Activated T-helper 2 cell treated with anti-CD3 and anti-CD28 coated beads, Interferon-gamma antibody, Interleukin-2, Interleukin-4, amounts not matched to agents 10 μg/mL and 5 μg/mL and 100 μg/mL, durations not matched to agents 14 hours and 24 hours and 36 hours (primary cell): ENCODE measurements at places on chromosomes 12 and 14.
A peak's percentile ranks its signal among the peaks of the same experiment; 100 is the strongest.

DNA sequence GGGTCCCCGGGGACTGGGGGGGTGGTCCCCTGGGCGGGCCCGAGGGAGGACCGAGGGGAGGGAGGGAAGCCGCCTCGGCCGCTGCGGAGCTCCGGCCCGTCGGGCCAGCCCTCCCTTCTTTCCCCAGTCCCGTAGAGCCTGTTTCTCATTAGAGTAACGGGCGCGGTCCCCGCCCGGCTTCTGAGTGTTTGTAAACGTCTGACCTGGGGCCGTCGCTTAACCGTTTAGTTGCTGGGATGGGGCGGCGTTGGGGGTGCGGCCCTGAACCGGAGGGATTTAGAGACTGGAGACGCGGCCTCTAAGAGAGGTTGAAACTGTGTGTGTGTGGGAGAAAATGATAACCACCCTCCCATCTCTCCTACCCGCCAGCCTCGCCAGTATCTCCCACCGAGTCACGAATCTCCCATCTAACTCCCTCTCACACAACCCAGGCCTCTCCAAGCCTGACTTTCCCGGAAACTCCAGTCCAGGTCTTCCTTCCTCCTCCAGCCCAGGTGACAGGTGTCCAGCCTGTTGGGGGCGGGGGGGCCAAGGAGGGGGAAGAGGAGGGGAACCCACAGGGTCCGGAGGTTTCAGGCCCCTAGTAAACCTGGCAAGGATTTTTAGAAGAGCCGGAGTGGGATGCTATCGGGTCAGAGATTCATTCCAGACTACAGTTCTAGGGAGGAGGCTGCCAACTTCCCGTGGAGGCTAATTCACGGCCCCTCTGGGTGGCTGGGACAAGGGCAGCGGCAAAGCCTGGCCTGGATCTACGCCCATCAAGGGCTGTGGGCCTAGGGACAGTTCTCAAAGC lies 1.1 kb upstream of the NFATC4 start:
- no peak overlapping the region for H3K4me3 ChIP-seq
- DNase-seq, result no peak
- H3K4me1 ChIP-seq, result peaks cover 11% of the 10 kb centered on the region
- no peak overlapping the region for H3K27ac ChIP-seq

DNA sequence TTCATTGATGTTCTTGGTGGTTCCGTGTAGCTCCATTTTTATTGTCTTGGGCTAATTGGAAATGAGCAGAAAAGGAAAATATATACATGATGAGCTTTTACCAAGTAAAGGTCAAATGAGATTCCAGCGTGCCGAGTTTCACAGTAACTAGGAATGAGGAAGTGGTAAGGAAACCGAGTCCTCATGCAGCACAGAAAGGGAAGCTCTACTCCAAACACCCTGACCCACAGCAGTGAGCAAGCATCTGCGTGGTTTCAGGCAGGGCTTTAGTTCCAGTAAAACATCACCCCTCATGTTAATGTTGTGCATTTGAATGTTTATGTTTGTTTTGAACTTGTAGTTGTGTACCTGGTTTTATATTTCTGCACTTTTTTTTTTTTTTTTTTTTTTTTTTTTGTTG lies 208.0 kb downstream of the SLC41A2 start:
- H3K27ac ChIP-seq, result no peak overlapping the region
- H3K27me3 ChIP-seq, result no peaks in the 10 kb centered on the region
- H3K36me3 ChIP-seq, result peaks cover 19% of the 10 kb centered on the region
- no peak for DNase-seq

DNA sequence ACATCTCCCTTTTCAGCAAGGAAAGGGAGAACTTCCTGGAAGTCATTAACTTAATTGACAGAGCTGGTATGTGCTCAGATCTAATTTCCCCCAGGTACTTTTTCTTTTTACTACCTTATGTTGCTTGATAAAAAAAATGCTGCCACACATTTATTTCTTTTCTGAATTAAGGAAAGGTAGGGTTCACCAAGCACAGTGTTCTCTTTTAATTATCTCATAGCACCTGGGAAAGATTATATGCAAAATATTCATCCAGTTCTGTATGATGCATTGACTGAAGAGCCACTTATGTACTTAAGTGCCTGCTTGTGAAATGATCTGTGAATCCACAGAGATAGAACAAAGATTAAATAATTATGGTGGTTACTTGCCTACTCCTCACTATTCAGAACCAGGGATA lies 25.1 kb downstream of the KCNC2 start:
- H3K4me3 ChIP-seq, result no peak overlapping the region
- H3K4me1 ChIP-seq, result no peaks in the 10 kb centered on the region

DNA sequence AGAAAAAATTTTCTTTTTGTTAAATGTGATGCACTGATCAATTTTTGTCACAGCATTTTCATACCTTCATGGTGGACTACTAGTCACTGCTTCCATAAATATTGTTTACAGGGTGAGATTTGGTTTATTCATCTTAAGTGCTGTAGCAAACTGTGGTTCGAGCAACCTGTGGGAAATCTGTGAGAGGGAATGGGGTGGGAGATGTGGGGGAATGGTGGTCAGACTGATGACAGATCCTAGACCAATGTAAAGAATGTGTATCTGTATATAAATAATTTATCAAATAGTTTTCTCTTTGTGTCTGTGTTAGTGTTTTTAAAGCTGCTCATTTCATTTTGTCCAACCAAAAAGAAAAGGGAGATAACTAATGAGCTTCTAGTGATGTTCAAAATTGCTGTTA lies 26.7 kb downstream of the CSRP2 start:
- H3K27ac ChIP-seq, result no peak overlapping the region
- H3K4me1 ChIP-seq, result no peaks in the 10 kb centered on the region
- H3K4me3 ChIP-seq, result no peak overlapping the region

- DNase-seq, result no peak
- peaks cover 34% of the 10 kb centered on the region for H3K27me3 ChIP-seq
- no peak overlapping the region for H3K4me3 ChIP-seq
- no peak overlapping the region for H3K27ac ChIP-seq
- H3K36me3 ChIP-seq, result no peaks in the 10 kb centered on the region
These were observed 101.8 kb upstream of the NAP1L1 start for GRCh38 chr12:76186131-76186906.

DNA sequence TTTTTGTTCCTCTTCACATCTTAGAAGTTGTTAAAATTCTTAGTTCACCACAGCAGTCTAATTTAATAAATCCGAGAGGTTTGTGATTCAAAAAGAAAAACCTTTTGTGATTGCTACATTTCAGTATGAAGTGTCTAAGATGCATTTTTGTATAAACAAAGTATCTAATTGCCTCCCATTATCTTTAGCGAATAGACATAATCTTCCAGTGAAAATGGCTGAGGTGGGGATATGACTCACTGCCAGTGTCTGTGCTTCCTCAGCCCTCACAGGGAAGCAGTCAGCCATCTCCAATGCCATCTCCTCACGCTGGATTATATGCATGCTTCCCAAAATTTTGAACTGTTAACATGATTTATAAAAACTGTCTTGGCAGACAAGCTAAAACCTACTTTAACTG lies 7.6 kb downstream of the GCH1 start:
- H3K36me3 ChIP-seq, result peaks cover 37% of the 10 kb centered on the region
- no peak for DNase-seq
- no peaks in the 10 kb centered on the region for H3K27me3 ChIP-seq
- no peak overlapping the region for H3K4me3 ChIP-seq
- H3K4me1 ChIP-seq, result peaks cover 34% of the 10 kb centered on the region

DNA sequence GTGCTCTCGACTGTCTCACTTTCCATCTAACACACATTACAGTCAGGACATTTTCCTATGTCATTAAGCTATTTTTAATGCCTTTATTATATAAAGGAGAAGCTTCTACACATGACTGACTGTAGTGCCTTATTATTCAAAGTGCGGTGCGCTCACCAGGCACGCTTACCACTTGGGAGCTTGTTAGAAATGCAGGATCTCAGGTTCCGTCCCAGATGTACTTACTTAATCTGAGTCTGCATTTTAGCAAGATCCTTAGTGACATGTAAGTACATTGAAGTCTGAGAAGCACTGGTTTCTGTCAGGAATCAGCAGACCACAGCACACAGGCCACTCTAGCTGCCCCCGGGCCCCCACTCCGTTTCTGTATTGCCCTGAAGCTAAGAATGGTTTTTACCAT lies 44.7 kb upstream of the MDM1 start:
- H3K36me3 ChIP-seq, result no peaks in the 10 kb centered on the region
- H3K4me1 ChIP-seq, result peaks cover 36% of the 10 kb centered on the region
- no peak overlapping the region for H3K4me3 ChIP-seq
- DNase-seq, result no peak

DNA sequence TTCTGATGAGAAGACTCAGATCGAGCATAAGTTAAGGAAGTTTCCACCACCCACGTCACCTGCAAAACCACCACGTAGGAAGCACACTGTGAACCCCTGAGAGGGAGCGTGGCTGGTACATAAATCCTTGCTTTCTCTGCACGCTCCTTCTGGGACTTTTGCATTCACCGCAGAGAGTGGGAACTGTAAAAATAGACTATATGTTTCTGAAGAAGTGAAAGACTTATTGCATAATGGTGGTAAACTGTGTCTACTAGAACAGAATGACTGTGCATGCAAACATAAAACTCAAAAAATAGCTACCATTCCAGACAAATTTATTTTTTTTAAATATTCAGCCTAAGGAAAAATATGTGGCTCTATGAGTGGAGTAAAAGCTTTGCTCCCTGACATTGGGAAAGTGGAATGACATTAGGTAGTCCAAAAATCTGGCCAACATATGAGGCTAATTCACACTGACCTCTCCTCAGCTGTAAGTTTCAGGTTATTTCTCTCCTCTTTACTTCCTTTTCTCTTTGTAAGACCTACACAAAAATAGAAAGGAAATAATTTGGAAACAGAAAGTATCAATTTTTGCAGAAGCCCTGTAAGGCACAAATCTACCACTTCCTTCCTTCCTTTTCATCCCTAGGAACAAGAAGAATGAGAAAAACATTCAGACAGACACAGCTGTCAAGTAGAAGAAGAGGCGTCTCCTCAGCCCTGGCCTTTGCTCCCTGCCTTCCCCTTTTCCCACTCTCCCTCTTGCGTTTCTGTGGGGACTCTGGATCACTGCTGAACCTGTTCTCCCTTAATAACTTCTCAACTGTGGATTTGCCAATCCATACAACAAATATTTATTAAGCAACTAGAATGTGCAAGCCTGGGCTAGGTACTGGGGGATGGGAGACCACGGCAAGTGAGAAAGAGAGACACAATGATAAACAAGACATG lies 264.3 kb upstream of the FOXN3 start:
- H3K27me3 ChIP-seq, result no peaks in the 10 kb centered on the region
- peaks cover 26% of the 10 kb centered on the region for H3K36me3 ChIP-seq
- peak overlapping the region; percentile 88 for H3K27ac ChIP-seq
- DNase-seq, result peak; percentile 26
- H3K4me1 ChIP-seq, result peaks cover 38% of the 10 kb centered on the region

GRCh38 chr12:3132636-3133404 lies 55.6 kb downstream of the TSPAN9 start:
- H3K27ac ChIP-seq, result no peak overlapping the region
- peaks cover 14% of the 10 kb centered on the region for H3K4me1 ChIP-seq
- H3K4me3 ChIP-seq, result no peak overlapping the region
- H3K36me3 ChIP-seq, result no peaks in the 10 kb centered on the region

GRCh38 chr14:52043690-52044089 lies 25.2 kb downstream of the NID2 start:
- H3K27me3 ChIP-seq, result peaks cover 9% of the 10 kb centered on the region
- H3K36me3 ChIP-seq, result no peaks in the 10 kb centered on the region
- DNase-seq, result no peak
- H3K4me1 ChIP-seq, result peaks cover 19% of the 10 kb centered on the region
- no peak overlapping the region for H3K4me3 ChIP-seq

DNA sequence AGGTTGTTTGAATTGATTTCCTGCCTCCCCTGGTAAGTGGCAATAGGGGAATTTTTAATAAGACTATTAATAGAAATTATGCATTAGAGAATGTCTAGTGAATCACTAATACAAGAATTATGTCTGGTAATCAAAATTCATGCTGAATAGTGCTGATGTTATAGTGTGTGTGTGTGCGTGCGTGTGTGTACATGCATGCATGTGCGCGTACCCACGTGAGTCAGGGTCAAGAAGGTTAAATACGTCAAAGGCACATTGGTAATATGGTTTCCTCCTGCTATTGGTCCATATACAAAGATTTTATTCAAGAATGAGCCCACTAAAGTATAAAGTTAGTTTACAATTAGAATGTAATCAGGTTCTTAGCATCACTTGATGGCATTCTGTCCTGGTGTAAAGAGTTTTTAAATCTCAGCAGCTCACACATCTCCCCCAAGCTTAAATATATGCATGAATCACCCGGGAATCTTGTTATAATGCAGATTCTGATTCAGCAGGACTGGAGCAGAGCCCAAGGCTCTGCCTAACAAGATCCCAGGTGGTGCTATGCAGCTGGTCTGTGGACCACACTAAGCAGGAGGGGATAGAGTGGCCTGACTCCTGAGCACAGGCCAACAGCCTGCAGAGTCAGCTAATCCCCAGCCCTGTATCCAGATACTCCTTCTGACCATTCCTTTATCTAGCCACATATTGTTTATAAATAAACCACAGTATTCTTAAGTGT lies 43.9 kb downstream of the TTC9 start:
- H3K27ac ChIP-seq, result no peak overlapping the region
- no peaks in the 10 kb centered on the region for H3K4me1 ChIP-seq
- no peaks in the 10 kb centered on the region for H3K27me3 ChIP-seq

GRCh38 chr12:24756479-24757024 lies 192.3 kb downstream of the BCAT1 start:
- H3K36me3 ChIP-seq, result no peaks in the 10 kb centered on the region
- peaks cover 1% of the 10 kb centered on the region for H3K27me3 ChIP-seq
- no peak for DNase-seq
- H3K27ac ChIP-seq, result no peak overlapping the region
- peaks cover 4% of the 10 kb centered on the region for H3K4me1 ChIP-seq

DNA sequence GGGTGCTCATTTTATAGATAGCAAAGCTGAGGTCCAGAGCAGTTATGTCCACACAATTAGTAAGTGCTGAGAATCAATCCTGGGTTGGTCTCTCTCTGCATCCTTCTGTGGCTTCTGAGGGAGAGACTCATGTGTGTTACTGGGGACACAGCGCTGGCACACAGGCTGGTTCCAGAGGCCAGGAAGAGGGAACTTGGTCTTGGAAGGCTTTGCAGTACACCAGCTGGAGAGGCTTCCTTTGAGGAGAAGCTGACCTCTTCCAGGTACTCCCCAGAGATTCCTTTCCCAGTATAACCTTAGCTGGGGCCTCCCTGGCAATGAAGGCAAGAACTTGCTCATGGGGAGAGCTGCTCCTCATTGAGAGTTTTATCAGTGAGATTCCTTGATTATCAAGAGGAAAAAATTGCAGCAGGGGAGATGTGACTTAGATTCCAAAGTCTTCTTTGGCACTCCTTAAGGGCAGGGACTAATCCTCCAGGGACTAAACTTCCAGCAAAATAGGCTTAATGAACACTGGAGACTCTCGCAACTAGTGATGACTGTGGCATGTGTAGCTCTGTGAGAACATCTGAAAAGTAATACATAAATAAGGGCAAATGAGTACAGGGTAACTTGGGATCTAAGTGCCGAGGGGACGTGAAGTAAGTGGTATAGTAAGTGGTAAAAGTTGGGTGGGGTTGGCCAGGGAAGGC lies 13.9 kb upstream of the KRT80 start:
- no peak for DNase-seq
- H3K27ac ChIP-seq, result no peak overlapping the region
- no peak overlapping the region for H3K4me3 ChIP-seq
- H3K4me1 ChIP-seq, result peaks cover 6% of the 10 kb centered on the region
- H3K27me3 ChIP-seq, result peaks cover 17% of the 10 kb centered on the region
